ENCODE measurements at places on chromosomes 3 and 15.

- no peak for DNase-seq
Measured at GRCh38 chr3:72694398-72694797, 153.8 kb downstream of the SHQ1 start.

- DNase-seq: no peak
Measured at GRCh38 chr3:133935843-133936769, 40.4 kb upstream of the RAB6B start.

GRCh38 chr15:79179108-79179561 lies 88.6 kb upstream of the RASGRF1 start:
- DNase-seq: no peak

DNA sequence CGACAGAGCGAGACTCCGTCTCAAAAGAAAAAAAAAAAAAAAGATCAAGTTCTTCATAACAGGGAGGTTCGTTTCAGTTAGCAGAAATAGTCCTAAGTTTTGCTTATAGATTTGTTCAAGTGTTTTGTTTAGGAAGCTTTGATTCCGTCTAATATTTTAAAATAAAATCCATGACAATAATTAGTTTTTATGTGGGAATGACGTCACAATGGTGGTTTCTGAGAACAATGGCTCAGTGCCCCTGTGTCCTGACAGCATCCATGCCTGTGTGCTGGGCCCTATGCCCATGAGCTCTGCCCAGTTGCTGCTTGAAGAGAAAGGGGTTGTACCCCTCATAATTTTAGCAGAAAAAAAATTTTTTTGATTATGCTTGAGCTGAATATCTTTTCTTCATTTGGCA lies 134.0 kb downstream of the SST start:
- DNase-seq: no peak

DNA sequence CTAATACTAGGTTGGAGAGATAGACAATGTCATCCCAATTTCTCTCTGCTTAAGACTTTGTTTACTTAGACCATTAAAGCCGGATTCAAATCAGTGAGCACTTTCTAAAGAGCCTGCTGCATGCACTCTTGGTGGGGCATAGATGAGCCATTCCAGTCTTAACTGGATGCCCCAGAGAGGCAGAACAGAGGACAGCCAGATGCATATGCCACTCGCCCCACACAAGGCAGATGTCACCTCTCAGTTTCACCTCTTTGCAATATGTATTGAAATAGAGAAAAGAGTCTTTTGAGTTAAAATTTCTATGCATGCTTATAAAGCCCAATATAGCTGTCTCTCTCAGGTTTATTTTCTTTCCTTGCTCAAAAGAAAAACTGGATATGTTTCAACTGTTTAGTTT lies 89.5 kb downstream of the LARS2 start:
- no peak for DNase-seq

DNA sequence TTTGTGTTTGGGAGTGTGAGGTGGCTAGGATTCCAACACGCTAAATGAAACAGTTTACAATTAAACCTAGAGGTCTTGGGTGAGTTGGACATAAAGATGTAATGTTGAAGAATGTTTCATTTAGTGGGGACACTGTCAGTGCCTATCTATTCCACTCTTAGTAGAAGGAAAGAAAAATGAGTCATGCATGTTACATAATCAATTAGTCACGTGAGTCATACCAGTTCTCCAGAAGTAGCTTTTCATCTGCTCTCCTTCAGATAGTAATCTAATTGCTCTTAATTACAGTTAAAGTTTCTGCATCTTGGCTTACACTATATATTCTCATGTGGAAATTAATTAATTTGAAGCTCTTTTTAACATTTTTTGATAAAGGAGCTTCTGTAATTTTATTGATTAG lies 115.7 kb upstream of the P2RY1 start:
- DNase-seq: no peak

GRCh38 chr3:194028434-194029004 lies 107.4 kb upstream of the HES1 start:
- no peak for DNase-seq

DNA sequence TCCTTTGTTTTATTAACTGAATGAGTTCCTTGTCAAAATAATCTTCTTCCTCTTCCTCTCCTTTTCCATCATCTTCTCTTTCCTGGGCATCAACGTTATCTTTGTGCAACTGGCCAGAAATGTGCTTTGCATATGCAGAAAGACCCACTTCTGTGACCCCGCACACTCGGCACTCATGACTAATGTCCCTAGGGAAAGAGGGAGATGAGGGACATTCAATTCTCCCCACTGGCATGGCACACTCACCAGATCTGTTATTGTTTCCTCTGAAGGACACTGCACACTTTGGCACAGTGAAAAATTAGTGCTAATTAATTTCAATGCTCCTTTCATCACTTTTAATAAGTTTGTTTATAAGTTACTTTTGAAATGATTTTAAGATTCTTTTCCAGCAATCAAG lies 34.0 kb downstream of the ZNF106 start:
- DNase-seq: no peak

DNA sequence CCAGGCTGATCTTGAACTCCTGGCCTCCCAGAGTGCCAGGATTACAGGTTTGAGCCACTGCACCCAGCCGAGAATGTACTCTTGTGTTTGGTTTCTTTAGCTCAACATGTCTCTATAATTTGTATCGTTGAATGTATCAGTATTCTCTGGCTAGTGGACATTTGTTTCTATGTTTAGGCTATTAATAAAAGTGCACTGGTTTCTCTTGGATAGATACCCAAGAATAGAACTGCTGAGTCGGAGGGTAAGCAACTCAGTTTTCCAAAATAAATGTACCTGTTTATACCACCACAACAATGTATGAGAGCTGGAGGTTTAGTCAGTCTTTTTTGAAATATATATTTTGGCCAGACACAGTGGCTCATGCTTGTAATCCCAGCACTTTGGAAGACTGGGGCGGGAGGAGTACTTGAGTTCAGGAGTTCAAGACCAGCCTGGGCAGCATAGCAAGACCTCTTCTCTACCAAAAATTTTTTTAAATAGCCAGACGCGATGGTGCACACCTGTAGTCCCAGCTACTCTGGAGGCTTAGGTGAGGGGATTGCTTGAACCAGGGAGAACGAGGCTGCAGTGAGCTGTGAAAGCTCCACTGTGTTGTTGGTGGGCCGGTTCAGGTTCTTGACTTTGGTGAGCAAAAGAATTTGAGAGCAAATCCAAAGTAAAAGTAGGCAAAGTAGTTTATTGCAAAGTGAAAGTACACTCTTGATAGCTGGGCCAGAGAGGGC lies 7.7 kb upstream of the IVD start:
- no peak for DNase-seq

DNA sequence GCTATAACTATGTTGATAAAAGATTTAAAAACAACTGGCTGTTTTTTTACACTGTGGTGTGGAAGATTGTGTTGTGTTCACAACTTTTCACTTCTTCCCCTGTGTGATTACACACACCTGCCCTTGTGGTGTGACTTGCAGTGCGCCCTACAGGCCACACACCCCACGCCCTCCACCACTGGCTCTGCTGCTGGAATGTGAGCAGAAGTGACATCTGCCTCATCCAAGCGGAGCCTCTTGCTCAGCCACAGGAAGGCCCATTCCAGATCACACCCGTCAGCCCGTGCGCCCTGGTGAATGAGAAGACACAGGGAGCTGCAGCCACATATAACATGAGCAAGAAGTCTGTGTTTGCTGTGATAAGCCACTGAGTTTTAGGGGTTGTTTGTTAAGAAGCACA lies 7.0 kb downstream of the CCR2 start:
- no peak for DNase-seq

DNA sequence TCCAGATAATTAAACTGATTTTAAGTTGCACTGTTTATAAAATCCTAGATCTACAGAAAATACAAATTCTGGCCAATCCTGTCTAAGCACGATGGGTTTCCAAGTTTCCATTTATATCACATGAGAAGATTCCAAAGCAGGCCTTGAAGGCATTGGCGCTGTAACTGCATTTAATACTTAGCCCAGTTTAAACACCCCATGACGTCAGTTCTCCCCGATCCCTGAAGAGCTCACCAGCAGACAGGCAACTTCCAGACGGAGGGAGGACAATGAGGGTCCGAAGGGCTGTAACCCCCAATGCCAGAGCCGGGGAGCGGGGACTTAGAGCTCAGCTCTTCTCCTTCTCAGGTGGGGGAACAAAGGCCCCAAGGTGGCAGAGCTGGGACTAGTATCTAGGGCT lies 117.3 kb downstream of the XXYLT1 start:
- no peak for DNase-seq

GRCh38 chr15:82301296-82302016 lies 38.8 kb downstream of the SAXO2 start:
- no peak for DNase-seq

- no peak for DNase-seq
Measured at GRCh38 chr15:91284758-91285466, 184.9 kb downstream of the SV2B start.

DNA sequence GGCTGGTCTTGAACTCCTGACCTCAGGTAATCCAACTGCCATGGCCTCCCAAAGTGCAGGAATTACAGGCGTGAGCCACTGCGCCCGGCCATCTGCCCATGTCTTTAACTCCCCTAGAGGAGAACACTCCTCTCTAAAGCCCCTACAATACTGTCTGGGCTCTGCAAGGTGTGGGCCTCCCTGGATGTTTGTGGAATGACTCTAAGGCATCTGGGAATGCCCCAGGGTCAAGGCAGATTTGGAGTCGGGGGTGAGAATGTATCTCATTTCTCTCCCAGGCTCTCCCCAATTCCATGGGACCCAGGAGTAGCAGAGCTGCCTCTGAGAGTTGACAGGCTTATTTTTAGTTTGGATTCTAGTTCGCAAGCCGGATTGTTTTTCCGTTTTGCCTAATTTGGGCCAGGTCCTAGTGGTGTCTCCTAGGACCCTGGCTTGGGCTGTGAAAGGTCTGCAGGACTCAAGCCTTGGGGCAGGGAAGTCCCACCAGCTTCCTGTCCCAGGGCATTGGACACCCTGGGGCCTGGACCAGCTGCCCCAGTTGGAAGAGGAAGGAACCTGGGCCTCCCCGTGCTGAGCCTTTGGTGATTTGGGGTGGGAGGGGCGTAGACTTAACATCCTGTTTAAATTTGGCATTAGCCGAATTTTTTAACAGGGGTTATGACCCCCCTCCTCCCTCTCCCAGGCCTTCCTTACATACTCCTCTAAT lies 53.5 kb downstream of the MAGEF1 start:
- DNase-seq: no peak

GRCh38 chr3:143295201-143296080 lies 175.9 kb downstream of the CHST2 start:
- DNase-seq: no peak

DNA sequence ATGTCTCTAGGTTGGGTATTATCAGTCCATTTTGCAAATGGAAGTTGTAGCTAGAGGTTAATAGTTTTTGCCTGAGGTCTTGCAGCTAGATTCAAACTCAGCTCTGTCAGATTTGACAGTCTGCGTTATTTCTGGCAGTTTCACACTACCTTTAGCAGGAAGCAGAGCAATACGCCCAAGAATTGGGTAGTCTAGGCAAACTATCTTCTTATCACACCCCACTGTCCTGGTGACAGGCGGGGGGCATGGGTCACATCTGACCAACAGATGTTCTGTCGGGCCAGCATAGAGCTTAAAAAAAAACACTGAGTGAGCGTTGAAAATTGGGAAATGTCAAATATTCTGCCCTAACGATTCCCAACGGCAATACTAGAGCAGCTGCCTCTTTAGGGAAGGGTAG lies 5.7 kb downstream of the GPR160 start:
- no peak for DNase-seq

Measured in stimulated activated CD8-positive, alpha-beta memory T cell treated with anti-CD3 and anti-CD28 coated beads, Interleukin-2, amount 100 ng/mL, for 1 hour (primary cell).